A172 (cell line): ENCODE measurements at places on chromosomes 7 and 10. TPM values are rescaled to one million over a fixed set of nuclear protein-coding genes. Genes with fewer than 3 reads are reported as not detected.

DNA sequence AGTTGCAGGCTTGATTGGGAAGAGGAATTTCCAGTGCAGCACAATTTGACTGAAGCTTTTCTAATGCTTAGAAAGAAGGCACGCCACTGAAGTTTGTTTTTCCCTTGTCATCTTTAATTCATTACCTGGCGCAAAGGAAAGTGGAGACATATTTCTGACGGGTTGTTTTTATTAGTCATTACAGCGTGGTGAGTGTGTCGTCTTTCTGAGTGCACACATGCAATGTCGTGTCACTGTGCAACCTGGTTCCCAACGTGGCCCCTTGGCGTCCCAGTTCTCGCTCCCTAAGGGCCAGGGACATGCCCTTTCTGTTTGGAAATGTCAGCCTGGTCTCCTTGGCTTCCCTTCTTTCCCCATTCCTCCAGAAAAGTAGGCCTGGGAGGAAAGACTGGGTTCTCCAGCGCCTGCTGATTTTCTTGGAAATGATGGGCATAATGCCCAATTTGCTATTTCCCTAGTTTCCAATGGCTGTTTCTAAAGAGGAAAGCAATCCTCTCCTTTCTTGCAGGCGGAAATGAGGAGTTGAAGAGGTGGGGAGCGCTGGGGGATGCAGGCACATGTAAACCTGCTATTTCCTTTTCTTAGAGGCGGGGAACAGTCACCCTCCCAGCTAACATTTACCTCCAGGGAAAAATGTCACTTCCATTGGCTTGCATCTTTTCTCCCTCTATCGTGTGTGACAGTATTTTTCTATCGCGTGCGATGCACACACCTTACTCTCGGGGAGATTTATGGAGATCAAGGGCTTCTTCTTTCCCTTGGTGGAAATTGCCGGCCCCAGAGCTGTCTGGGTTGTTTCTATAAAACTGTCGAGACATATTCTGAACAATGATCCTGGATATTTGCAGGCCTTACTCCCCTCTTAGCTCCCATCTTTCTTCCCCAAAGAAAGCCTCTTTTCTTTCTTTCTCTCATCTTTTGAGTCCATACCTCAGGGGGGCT, 249.8 kb downstream of the ARHGAP12 start:
- DNase-seq: no peak

- peak; percentile 50 for DNase-seq
Measured at GRCh38 chr7:47792521-47793121, 155.6 kb downstream of the PKD1L1 start.

DNA sequence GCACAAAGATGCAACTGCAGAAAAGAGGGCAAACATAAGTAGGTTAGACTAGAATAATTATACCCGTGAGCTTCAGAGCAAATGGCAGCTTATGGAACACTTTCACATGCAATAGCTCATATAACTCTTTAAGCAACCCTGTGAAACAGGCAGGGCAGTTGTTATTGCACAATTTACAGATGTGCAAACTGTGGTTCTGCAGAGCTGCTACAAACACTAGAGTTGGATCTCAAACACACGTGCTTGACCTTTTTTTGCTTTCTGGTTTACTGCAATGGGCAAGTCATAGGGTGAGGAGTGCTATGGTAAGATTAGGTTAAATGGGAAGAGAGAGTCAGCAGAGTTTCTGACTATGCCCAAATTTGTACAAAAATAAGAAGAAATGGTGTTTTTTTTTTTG, 610.8 kb downstream of the GATA3 start:
- no peak for DNase-seq

- DNase-seq: peak; percentile 72
Measured at GRCh38 chr10:60662917-60663614, 115.2 kb upstream of the CDK1 start.

DNA sequence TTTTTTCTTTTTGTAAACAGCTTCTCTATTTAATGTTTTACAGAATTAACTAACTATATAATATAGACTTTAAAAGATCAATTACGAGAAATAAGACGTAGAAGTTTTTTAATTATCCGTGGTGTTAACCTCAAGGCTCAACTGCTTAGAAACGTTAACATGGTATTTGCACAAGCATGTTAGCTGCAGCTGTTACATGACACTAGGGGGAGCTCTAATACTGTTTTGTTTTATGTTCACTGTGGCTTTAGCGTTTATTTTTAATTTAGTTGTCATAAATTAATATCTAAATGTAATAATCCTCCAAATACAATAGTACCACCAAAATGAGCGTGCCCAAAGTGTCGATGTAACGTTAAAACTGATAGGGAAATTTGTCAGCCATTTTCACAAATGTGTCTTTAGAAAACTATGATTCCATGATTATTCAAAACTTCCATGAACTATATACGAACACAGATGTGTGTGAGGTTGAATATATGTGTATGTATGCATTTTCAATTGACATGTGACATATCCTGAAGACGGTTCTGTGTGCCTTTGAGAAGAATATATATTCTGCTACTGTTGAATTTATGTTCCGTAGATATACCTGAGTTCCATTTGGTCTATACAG, 828.8 kb upstream of the MBL2 start:
- DNase-seq: peak; percentile 19

DNA sequence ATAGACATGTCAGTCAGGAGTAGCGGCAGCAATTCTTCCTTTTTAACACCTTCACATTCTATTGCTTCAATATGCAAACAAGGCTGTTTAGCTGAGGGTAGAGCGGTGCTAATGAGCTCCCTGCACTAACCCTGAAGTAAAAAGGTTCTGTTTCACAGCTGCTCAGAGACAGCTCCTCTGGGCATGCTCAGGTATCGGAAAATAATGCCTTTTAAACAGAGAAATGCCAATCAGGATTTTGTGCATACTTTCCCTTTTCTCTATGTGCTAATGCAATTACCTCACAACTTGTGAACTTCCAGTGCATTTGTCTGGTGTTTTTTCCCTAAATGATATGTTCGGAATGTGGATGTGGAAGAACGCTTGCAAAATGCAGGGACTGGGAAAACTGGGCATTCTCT, 307.7 kb upstream of the FZD8 start:
- no peak for DNase-seq

DNA sequence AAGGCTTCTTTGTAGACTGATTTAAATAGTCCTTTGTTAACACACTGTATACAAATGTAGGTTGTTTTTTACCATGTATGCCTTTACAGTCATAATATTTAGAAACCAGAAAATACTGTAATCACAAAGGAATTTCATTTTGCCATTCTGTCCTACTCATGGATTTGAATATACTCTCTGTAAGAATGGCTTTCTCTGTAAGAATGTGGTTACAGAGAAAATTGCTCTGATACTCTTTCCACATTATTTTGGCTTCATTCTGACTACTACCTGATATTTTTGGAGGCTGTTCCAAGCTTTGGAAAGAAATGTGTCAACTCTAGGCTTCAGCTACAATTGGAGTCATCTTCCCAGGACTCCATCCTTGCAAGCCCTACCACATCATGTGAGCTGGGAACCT, 23.5 kb downstream of the CH25H start:
- DNase-seq: no peak

GRCh38 chr7:93461350-93461749, 113.2 kb downstream of the CALCR start:
- DNase-seq: peak; percentile 8

DNA sequence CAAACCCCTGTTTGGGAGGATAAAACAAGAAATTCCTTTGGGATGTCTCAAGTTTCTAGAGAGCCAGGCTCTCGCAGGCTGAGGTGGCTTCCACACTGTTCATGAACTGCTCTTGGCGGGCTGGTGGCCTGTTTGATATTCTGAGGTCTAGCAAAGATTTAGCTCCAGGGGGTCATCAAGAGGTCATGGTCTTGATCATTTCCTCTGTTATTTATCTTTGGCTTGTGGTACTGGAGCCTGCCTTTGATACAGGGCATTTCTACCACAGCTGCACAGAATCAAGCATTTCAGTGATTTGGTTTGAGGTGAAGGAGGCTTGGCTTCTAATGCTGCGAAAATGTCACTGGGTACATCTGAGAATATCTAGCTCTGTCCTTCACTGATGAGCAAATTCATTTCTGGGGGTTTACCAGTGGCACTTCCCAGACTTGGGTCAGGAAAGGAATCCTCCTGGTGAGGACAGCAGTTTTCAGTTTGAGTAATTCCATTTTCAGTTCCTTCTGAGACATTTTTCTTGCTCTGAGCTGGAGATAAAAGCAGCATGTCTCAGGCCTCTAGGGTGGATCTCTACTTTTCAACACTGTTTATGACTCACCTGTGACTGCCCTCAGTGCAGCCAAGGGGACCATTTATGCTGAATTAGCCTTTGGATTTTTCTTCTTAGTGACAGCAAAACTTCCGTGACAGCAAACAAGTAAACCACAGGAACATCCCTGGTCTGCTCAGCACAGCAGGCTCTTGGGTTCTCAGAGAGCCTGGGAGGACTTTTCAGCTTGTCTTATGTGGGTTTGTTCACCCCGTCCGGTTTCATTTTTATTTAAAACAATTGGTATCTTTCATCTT, 312.0 kb downstream of the RNLS start:
- DNase-seq: peak; percentile 55

- no peak for DNase-seq
Measured at GRCh38 chr7:15936991-15937390, 250.5 kb upstream of the MEOX2 start.

- DNase-seq: peak; percentile 1
Measured at GRCh38 chr7:154409703-154410311, 357.6 kb downstream of the DPP6 start.

- peak; percentile 76 for DNase-seq
Measured at GRCh38 chr10:95242581-95243317, 48.1 kb downstream of the PDLIM1 start.

- peak; percentile 90 for DNase-seq
Measured at GRCh38 chr7:17690030-17690429, 250.3 kb downstream of the SNX13 start.

DNA sequence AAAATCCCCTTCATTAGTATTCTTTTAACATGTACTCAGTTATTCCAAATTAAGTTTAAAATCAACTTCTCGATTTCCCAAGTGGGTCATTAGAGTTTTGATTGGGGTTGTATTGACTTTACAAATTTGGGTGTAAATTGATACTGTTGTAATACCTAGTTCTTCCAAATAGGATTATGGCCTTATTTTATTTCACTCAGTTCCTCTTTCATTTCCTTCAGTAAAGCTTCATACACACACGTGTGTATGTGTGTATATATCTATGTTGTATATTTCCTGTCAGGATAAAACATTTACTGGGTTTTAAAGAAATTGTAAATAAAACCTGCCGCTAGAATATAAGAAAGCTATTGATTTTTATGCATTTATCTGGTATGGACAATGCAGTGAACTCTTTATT, 15.9 kb downstream of the YME1L1 start:
- DNase-seq: no peak

GRCh38 chr10:130044067-130045061, 66.3 kb downstream of the C10orf143 start:
- no peak for DNase-seq

- no peak for DNase-seq
Measured at GRCh38 chr7:13702251-13702650, 287.2 kb downstream of the ETV1 start.

Gene LIPJ
- 0.10 TPM in 1 of 2 replicates, not detected in the other for total RNA-seq

Gene FBH1
- 79.0 and 90.1 TPM in 2 replicates for total RNA-seq

Gene SUV39H2
- total RNA-seq: 50.5 and 64.3 TPM in 2 replicates

Gene DLX5
- total RNA-seq: not detected in 2 replicates

Gene SEMA3D
- 3.3 and 3.4 TPM in 2 replicates for total RNA-seq

Gene KAT6B
- total RNA-seq: 5.2 and 8.0 TPM in 2 replicates

Gene MAGI2
- 1.4 and 1.5 TPM in 2 replicates for total RNA-seq
